ENCODE measurements at places on chromosomes 6 and 20.

DNA sequence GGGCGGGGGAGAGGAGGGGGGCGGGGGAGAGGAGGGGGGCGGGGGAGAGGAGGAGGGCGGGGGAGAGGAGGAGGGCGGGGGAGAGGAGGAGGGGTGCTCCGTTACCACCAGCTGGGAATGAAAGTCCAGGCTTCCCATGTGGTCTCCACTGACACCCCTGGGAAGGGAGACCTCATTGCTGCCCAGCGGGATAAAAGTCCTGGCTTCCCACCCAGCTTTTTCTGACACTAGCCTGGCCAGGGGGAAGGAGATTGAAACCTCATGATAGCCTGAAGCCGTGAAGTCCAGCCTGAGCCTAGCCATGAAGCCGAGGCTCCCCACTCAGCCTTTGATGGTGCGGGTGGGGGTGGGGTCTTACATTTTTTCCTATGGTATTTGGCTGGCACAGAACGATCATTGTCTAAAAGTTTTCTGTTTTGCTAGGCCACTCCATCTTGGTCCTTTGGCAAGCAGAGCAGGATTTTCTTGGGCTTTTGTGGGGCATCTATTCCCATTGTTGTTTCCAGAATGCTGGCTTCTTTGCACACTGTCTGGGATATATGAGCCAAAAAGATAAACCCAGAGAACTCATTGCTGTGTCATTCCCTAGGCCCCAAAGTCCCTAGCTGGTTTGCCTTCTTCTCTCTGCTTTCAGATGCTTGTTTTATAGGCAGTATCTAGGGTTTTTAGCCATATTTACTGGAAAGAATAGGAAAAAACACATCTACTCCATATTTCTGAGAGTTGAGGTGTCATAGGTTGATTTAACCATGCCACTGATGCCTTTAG lies 67.9 kb upstream of the RNF24 start:
- peaks cover 6% of the 10 kb centered on the region for H3K36me3 ChIP-seq
- peak overlapping the region; percentile 30 for H3K27ac ChIP-seq
- H3K27me3 ChIP-seq: no peaks in the 10 kb centered on the region
- DNase-seq: no peak
- H3K4me1 ChIP-seq: peaks cover 19% of the 10 kb centered on the region

- H3K4me1 ChIP-seq: no peaks in the 10 kb centered on the region
- no peak overlapping the region for H3K27ac ChIP-seq
- no peak overlapping the region for H3K4me3 ChIP-seq
- DNase-seq: no peak
- no peaks in the 10 kb centered on the region for H3K27me3 ChIP-seq
These were observed 47.7 kb downstream of the STAU1 start for GRCh38 chr20:49140411-49140810.

DNA sequence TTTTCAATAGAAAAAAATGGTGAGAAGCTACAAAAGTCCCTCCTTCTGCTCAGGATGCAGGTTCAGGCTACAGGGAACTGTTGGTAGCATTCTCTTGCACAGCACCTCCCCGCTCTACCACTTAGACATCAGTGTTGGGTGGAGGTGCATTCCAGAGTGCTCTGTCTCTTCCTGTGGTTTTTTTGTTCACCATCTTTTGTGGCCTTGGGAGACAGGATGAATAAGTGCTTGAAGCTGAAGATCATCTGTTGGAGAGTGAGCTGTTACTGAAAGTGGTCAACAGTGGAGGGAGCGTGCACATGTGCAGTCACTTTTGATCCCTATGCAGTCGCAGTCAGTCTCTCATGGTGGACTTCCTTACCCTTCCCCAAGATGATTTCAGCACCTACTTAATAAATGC lies 16.6 kb upstream of the BTBD3 start:
- H3K36me3 ChIP-seq: peaks cover 8% of the 10 kb centered on the region
- peaks cover 30% of the 10 kb centered on the region for H3K4me1 ChIP-seq
- H3K27ac ChIP-seq: no peak overlapping the region
- no peak for DNase-seq

- H3K27ac ChIP-seq: no peak overlapping the region
- peaks cover 3% of the 10 kb centered on the region for H3K36me3 ChIP-seq
- DNase-seq: no peak
- no peak overlapping the region for H3K4me3 ChIP-seq
These were observed 68.2 kb downstream of the PSMG4 start for GRCh38 chr6:3326981-3327380.

DNA sequence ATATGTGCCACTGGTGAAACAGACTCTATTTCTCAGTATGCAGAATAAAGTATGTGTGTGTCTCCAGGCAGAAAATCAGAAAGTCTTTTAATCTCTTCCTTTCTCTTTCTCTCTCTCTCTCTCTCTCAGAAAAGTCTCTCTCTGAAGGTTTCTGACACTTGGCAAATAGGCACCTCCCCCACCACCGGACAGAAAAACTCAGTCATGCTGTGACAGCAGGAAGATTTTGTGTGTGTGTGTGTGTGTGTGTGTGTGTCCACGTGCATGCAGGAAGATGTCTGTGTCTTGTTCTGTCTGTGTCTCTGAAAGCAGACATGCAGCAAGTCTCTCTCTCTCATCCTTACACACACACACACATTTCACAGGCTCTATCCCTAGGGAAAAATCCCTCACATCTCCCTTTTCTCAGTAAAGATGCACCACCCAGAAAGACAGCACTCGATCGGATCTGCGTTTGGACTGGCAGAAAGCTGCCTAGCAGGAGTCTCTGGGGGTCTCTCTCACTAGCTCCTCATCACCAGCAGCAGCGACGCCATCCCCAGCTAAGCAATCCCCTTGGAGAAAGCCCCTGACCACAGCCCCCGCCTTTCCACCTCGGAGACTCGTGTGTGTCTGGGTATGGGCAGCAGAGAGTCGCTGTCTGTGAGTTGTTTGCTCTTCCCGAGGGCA lies 98.3 kb downstream of the EDN3 start:
- H3K27ac ChIP-seq: no peak overlapping the region
- H3K4me3 ChIP-seq: no peak overlapping the region
- peaks cover 4% of the 10 kb centered on the region for H3K27me3 ChIP-seq
- no peaks in the 10 kb centered on the region for H3K4me1 ChIP-seq
- H3K36me3 ChIP-seq: no peaks in the 10 kb centered on the region

GRCh38 chr6:48714250-48714649 lies 603.3 kb upstream of the PTCHD4 start:
- no peak overlapping the region for H3K4me3 ChIP-seq
- H3K27ac ChIP-seq: no peak overlapping the region
- H3K27me3 ChIP-seq: no peaks in the 10 kb centered on the region
- no peaks in the 10 kb centered on the region for H3K36me3 ChIP-seq
- peaks cover 3% of the 10 kb centered on the region for H3K4me1 ChIP-seq

DNA sequence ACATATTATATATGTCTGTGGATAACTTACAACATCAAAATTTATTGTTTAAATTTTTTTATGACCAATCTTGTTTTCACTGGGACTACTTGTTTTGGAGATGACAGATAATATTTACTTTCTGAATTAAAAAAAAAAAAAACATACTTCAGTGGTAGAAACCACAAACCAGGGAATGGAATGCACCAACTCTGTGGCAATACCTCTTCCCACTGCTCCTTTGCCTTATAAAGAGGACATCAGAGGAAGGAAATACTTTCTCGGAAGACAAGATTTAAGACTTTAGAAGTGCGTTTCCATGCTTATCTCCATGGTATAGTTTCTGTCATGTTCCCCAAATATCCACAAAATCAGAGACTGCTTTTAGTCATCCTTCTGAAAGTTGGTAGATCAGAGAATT lies 1241.1 kb upstream of the EYS start:
- H3K27me3 ChIP-seq: no peaks in the 10 kb centered on the region
- no peaks in the 10 kb centered on the region for H3K4me1 ChIP-seq
- no peak overlapping the region for H3K4me3 ChIP-seq
- no peak for DNase-seq
- H3K36me3 ChIP-seq: no peaks in the 10 kb centered on the region

DNA sequence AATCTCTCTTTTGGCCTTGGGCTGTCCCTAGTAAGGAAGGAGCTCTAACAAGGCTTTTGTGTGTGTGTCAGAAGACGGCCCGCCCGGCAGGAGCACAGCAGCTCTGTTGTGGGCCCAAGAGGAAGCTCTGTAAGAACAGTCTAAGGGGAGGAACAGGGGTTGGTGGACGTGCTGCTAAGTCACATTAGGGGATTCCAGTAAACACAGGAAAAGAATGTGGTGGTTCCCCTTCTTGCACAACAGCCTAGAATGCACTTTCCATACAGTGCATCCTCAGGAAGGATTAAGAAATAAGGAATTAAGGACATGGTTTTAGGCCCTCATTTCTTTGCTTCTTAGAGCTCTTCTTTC lies 114.5 kb downstream of the RNF144B start:
- H3K4me3 ChIP-seq: no peak overlapping the region
- H3K4me1 ChIP-seq: peaks cover 11% of the 10 kb centered on the region
- no peaks in the 10 kb centered on the region for H3K36me3 ChIP-seq
- H3K27ac ChIP-seq: peak overlapping the region; percentile 44
- no peak for DNase-seq
- H3K27me3 ChIP-seq: peaks cover 2% of the 10 kb centered on the region

DNA sequence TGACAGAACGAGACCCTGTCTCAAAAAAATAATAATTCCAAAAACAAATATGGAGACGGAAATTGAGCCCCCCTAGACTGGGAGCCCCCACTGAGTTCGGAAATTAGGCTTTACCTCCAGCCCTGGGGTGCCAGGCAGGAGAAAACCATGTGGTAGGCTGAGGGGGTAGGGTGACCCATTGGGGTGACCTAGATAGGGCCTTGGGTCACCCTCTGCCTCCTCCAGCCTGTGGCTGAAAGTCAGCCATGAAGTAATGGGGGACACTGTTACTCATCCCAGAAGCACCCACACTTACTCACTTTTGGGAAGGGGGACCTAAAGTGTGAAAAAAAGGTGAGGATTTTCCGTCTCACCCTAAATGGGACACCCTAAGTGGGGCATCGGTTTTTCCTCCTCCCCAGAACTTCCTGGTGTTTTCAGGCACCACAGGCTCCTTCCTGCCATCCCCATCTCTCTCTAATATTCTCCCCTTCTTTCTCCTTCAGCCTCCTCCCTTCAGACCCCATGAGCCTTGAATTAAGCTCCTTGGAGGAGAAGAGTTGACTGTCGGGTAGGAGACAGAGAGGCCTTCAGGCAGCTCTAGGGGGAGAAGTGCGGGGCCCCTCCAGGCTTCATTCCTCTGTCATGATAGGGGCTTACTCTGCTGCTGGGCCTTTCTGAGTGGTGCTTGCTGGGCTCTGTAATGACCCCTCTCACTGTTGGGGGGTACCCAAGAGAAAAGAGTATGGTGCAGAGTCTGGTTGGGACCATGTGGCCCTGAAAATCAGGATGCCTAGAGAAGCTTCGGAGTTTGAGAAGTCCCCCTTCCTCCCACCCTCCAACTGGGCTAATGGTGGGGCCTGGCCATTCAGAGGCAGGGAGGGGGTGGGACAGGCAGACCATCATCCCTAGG lies 2.4 kb downstream of the LTB start:
- no peak overlapping the region for H3K27ac ChIP-seq
- DNase-seq: no peak
- H3K4me3 ChIP-seq: peak overlapping the region; percentile 86
- H3K4me1 ChIP-seq: peaks cover 16% of the 10 kb centered on the region
- no peaks in the 10 kb centered on the region for H3K36me3 ChIP-seq
- H3K27me3 ChIP-seq: peaks cover 2% of the 10 kb centered on the region

DNA sequence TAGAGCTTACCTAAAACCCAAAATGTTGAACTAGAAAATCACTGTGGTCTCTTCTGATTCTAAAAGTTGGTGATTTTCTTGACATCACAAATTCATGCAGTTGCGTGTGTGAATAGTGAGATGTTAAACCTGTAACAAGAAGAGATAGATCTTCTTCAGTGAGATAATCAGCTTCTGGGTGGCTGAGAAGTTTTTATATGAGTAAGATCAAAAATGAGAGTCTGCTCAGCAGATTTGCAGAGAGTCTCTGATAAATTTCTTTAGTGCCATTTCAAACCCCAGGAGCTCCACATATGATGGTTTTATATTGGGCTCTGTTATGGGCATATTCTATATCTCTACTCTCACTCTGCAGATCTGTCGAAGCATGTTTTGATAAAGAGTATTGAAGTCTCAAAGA lies 185.4 kb downstream of the ZFAND3 start:
- no peak overlapping the region for H3K27ac ChIP-seq
- DNase-seq: no peak
- peaks cover 4% of the 10 kb centered on the region for H3K36me3 ChIP-seq
- H3K4me3 ChIP-seq: no peak overlapping the region
- H3K27me3 ChIP-seq: no peaks in the 10 kb centered on the region
- H3K4me1 ChIP-seq: peaks cover 9% of the 10 kb centered on the region

DNA sequence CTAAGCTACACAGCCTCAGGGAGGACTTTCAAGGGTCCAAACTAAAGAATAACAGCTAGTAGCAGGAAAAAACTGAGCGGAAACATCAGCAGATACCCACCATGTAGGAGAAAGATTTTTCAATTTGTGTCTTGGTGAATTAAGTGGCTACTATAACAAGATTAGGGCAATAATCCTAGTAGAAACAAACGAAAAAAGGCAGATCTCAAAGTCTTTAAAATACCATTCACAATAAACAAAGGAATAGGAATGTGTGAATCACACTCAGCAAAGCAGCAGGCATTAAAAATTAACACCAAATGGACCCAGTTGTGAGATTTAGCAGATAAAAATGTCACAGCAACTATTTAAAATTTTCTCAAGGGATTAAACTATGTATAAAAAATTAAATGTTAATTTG lies 761.2 kb downstream of the TENT5A start:
- H3K27me3 ChIP-seq: no peaks in the 10 kb centered on the region
- no peak overlapping the region for H3K27ac ChIP-seq
- H3K4me3 ChIP-seq: no peak overlapping the region
- DNase-seq: no peak

GRCh38 chr6:109472132-109472995 lies 10.7 kb downstream of the ZBTB24 start:
- peaks cover 48% of the 10 kb centered on the region for H3K36me3 ChIP-seq
- H3K27me3 ChIP-seq: no peaks in the 10 kb centered on the region
- peaks cover under 1% of the 10 kb centered on the region for H3K4me1 ChIP-seq

GRCh38 chr6:64932486-64932885 lies 774.5 kb downstream of the EYS start:
- no peaks in the 10 kb centered on the region for H3K4me1 ChIP-seq
- H3K36me3 ChIP-seq: no peaks in the 10 kb centered on the region
- H3K4me3 ChIP-seq: no peak overlapping the region
- no peaks in the 10 kb centered on the region for H3K27me3 ChIP-seq
- DNase-seq: no peak

DNA sequence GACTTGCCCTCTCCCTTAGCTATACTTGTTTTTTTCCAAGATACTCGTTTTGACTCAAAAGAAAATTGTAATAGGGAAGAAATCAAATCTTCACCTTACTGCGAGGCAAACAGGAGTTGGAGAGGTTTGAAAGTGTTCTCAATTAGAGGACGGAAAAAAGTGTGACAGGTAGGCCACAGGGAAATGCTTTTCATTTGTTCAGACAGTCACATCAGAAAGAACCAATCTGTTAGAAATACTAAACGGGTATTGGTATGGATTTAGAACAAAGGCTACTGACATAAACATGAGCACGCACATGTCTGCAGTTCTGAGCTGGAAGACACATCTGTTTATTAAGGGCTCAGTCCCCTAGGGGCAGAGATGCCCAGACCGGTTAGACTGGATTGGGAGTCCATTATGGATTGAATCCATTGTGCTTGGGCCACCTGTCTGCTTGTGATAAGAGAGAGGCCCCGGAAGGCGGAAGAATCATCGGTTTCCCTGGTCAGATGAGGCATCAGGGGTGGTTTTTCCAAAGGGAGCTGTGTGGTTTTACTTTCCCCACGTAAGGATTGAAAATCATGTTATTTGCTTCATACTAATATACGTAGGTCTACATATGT lies 220.9 kb upstream of the MYLIP start:
- H3K36me3 ChIP-seq: peaks cover 2% of the 10 kb centered on the region
- H3K4me1 ChIP-seq: peaks cover 75% of the 10 kb centered on the region
- no peaks in the 10 kb centered on the region for H3K27me3 ChIP-seq
